ENCODE measurements at places on chromosomes 7 and 10.

DNA sequence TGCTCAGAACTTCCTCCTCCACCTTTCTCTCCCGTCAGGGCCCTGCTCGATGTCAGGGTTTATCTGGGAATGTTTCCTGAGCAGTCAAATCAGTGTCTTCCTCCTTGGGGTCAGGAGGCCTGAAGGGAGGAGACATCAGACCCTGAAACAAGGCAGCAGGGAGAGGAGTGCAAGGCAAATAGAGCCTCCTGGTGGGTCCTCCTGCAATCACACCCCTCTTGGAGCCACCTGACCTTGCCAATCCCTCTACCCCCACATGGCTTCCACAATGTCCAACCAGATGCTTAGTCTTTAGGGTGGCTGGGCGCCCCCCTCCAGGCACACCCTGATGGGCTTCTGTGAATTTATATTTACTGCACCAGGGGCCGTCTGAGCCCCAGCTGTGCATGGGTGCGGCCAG is 12.2 kb downstream of the GPR26 start:
- no peak for DNase-seq

- no peak for DNase-seq
Observed at GRCh38 chr10:29948881-29949355, 110.5 kb downstream of the JCAD start.

DNA sequence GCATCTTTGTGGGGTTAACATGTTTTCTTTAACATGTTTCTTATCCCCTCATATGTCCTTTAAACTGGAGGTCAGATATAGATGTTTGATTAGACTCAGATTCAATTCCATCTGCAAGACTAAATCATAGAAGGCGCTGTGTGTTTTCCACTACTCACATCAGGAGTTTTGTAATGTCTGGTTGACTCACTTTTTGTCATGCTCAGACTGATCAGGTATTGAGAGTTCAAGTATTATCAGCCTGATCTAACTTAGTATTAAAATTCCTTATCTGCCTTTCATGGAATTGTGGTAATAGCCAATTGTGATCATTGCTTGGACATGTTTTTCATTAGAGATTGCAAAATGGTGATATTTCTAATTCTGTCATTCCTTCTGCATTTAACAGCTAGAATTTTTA is 30.2 kb downstream of the ENTPD7 start:
- no peak for DNase-seq

DNA sequence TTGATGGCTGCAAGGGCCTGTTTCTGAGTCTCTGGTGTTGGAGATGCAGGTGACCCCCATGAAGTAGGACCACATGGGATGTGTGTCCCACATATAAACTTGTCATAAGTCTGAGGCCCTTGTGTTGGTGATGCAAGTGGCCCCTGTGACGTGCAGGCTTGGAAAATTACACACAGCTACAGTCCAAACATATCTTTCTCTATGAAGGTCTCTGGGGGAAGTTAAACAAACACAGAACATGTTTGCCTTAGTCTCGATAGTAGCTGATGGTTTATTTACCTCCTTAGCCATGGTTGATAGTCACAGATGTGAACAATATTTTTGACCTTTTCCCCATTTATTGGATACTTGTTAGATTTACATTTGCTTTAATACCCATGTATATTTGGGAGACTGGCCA is 64.7 kb downstream of the ADCY1 start:
- DNase-seq, result no peak

DNA sequence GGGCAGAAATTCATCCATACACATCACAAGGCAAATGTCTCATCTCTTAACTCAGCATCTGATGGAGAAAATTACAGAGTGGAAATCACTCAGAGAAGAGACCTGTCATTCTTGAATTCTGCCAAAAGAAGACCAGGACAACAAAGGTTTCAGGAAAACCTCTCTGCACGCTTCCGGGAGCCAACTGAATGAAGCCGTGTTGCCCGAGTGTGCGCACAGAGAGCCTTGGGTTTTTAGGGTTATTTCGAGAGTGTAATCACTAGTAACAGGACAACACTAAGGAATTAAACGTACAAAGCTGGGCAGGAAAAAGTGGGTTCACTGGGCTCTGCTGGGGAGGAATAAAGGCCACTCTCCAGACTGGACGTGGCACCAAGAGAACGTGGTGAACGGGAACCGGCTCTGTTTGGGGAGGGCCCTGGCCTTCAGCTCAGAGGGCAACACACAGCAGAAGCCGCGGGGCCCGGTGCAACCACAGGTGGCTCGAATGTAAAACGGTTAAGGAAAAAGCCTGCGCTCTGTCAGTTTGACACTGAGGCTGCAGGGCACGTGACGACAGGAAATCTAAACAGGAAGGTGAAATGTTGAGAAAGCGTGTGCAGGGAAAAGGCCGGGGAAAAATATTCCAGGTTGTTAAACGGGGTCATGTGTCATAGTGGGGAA is 331.5 kb downstream of the DNAJB6 start:
- no peak for DNase-seq

DNA sequence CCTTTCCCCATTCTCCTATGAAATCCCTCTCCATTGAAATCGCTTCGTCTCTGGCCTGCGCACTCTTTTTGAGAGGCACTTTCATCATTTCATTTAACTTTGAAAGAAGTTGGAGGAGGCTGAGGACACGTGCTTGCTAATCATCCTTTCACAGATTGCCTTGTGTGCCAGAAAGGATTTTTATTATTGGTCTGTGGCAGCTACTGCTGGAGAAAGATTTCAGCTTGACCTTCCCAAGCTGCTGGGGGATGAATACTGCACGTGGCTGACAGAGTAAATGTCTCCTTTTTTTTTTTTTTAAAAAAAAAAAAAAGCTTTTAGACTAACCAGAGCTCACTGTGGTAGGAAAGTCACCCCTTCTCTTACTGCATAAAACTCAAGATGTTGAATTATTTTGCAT is 44.2 kb upstream of the KCNIP2 start:
- DNase-seq, result no peak

GRCh38 chr7:105389088-105389650 is 448 bp upstream of the SRPK2 start:
- peak; percentile 70 for DNase-seq

DNA sequence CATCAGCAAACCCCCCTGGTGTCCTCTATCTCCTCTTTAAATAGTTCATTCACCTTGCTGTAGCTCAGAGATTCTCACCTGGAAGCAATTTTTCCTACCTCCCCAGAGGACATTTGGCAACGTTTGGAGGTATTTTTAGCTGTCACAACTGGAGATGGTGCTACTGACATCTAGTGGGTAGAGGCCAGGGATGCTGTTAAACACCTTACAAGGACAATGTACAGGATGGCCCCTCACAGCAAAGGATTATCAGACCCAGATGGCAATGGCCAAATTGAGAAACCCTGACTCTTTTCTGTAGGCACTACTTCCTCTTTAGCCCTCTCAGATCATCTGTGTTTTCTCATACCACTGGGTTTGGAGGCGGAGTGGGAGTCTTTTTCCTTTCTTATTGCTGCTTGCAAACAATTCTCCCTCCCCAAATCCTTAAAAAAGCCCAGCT is 13.2 kb upstream of the TRA2A start:
- DNase-seq, result peak; percentile 67

- DNase-seq, result no peak
Observed at GRCh38 chr10:74892839-74893238, 66.4 kb downstream of the KAT6B start.

GRCh38 chr10:129871966-129872365 is 92.1 kb downstream of the EBF3 start:
- no peak for DNase-seq

DNA sequence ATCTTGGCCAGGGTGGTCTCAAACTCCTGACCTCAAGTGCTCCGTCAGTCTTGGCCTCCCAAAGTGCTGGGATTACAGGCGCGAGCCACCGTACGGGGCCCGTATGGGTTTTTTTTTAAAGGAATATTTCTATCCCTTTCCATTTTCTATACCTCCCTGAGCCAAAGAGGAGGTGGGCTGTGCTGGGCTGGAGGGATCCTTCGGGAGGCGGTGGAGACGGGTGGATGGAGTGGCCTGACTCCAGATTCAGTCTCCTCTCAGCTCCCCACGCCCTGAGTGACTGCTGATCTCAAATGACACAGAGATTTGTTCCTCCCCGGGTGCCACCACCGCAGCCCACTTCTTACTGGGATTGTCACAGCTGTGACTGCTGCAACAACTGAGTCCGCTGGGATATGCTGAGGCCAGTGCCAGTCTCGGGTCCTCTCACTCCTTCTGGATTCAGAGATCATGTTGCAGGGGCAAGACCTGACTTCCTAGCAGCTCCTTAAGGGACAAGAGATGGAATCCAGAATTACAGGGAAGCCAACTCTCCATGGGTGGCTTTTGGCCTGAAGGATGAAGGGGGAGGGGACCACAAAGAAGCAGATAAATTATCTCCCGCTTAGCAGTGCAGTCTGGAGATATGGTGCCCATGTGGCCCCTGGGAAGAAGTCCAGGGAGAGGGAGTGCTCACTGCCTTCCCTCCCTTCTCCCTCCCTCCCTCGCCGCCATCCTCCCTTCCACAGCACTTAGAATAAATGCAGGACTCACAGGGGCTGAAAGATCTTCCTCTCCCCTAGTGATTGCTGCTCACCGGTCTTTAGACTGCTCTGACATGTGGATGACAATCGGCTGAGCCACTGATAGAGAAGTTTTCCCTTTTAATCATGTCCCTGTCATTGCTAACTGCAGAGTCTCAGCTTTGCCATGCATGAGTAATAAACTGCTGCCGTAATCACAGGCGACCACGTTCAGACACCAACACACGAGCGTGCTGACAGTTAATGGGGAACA is 14.3 kb downstream of the GALNT17 start:
- no peak for DNase-seq

DNA sequence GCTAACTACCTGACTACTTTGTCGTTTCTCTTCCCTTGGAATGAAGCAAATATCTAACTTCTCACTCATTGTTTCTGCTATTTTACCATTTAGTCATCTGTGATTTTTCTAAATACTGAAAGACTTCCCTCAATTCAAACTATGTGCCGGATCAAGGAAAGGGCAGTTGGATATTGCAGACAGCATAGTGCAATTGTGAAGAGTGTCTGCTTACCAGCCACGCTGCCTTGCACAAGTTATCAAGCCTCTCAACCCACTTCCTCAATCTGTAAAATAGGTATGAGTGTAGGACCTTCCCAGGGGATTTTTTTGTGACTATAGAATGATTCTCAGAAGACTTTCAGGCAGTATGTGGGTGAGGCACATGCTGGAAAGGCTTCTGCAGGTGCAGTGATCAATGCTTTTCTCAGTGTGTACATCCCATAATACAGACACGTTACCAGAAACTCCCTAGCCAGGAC is 54.3 kb downstream of the EGFR start:
- no peak for DNase-seq

DNA sequence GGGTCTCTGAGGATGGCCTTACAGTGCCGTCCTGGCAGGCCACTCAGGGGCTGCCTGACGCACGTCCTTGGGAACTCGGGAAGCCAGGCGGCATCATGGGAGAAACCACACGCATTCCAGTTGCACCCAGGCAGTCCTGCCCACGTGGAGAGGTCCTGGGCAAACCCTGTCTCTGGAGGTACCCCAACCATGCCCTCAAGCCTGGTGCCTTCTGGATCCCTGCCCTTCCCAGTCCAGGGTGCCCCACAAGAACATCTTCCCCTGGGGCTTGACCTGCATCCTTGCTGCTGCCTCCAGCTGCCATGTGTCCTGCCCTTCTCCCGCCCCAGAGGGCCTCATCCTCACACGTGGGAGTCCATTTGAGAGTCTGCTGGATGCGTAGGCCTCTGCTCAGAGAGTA is 200.3 kb upstream of the PPP2R2D start:
- DNase-seq, result no peak

DNA sequence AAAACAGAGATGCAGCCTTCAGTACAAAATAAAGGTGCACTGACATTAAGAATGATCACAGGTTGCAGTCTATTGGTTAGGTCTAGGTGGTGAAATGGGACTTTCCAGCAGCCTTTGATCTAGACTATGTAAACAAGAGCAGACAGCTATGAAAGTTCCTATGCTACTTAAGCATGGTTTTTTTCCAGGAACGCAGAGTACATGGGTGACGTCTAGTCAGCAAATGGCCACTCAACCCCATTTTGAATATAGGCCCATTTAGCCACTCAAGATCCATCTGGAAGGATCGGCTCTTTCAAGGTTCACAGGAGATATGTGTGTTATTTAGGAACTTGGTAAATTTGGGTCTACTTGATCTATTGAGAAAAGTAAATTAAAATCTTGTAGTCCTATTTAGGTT is 1424.6 kb upstream of the LRRTM3 start:
- DNase-seq, result no peak

DNA sequence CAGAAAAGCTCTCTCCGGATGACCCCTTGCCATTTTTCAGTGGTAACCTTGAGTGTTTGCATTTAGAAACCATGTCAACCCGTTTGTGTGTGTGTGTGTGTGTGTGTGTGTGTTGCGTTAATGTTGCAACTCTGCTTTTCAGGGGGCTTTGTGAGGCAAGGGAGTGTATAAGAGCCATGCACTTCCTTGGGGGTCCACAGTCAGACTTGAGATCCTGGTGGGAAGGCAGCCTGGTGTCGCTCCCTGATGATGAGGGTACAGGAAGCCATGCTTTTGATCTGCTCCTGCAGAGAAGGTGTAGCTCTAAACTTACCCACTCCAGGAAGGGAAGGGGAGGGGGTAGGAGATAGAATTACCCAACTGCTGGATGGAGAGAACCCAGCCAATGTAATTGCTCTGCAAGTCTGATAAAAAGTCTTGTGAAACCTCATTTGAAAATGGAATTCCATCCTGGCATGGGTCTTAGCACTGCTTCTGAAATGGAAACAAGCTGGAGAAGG is 10.7 kb downstream of the GRK5 start:
- no peak for DNase-seq

DNA sequence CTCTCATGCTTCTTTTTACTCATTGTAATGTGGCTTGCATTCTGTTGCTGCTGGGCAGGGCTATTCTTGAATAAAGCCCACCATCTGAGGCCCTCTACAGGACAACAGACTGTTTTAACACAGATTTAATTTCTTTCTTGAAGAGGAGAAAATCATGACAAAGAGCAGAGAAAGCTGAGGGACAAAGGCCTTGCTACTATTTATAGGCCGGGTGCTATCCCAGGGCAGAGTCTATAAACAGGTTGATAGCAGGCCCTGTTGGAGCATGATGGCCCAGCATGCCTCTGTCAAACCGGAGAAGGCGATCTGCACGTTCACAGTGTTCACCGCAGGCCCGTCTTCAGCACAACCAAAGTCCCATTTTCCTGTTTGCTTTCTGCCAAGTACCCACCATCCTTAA is 3.0 kb downstream of the VIPR2 start:
- no peak for DNase-seq

GRCh38 chr10:12787297-12787696 is 214.2 kb downstream of the CCDC3 start:
- no peak for DNase-seq

- DNase-seq, result peak; percentile 39
Observed at GRCh38 chr7:123916240-123916724, 8.8 kb upstream of the SPAM1 start.

DNA sequence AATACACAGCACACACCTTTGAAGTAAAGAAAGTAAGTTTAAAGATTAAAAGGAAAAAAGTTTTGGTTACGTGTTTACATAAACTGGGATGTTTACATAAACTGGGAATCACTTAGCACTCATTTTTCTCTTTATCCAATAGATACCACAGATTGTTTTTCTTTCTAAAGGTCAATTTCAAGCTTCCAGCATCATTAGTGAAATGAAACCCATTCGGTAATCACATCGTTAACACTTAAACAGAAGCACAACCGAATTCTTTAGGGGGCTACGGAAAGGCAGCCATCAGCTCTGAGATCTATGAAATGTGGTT is 1.1 kb downstream of the ODAD2 start:
- DNase-seq, result no peak

All from dermis blood vessel endothelial cell (primary cell).